ENCODE measurements at places on chromosomes 13 and 19.
A peak's percentile ranks its signal among the peaks of the same experiment; 100 is the strongest.

- no peak for DNase-seq
Observed at GRCh38 chr13:113497217-113497616, 6.7 kb upstream of the DCUN1D2 start.

- DNase-seq: no peak
Observed at GRCh38 chr13:55155046-55155445, 1985.7 kb upstream of the PRR20A start.

DNA sequence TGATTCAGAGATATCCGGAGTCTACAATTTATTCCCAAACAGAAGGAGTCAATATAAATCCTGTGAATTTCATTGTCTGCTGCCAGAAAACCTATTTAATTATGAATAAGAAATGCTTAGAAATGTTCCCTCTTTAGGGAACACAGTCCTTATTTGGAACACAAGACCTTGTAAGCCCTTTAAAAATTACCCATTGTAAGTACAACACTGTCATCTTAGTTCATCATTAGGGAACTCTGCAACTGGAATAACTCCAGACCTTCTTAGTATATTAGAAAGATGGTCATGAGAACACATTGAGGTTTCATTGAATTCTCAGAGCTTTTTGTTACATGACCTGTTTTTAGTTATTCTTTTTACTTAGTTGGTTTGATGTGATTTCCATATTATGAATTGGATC, 548.5 kb upstream of the KLF12 start:
- DNase-seq: no peak

DNA sequence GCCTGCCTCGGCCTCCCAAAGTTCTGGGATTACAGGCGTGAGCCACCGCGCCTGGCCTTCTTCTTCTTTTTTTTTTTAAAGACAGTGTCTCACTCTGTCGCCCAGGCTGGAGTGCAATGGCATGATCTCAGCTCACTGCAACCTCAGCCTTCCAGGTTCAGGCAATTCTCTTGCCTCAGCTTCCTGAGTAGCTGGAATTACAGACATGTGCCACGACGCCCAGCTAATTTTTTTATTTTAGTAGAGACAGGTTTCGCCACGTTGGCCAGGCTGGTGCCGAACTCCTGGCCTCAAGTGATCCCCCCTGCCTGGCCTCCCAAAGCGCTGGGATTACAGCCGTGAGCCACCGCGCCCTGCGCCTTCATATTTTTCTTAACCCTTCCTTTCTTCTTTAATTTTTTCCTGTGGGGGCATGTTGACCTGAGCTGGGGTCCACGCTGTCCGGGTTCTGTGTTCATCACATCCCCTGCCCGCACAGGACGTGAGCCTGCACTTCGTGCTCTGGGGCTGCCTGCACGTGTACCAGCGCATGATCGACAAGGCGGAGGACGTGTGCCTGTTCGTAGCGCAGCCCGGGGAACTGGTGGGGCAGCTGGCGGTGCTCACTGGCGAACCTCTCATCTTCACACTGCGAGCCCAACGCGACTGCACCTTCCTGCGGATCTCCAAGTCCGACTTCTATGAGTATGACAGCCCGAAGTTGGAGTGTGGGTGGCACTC, 14.1 kb downstream of the PNPLA6 start:
- no peak for DNase-seq

- peak; percentile 56 for DNase-seq
Observed at GRCh38 chr13:77751513-77752456, 54.3 kb downstream of the SLAIN1 start.

DNA sequence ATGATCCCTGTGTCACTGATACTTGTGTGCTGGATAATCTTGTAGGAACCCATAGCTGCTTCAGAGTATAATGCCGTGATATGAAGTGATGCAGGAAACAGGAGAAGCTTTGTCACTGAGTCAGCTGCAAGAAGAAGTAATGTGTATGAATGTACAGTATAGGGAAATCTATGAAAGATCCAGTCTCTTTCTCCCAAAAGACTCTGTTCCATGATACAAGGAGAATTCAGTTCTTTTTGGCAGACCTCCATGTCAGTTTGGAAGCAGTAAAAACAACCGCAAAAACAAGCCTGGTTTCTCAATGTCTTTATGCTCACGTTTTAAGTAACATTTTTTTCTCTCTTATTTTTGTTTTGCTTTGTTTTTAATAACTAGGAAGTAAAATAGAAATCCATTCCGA, 33.9 kb downstream of the PCDH17 start:
- DNase-seq: no peak

DNA sequence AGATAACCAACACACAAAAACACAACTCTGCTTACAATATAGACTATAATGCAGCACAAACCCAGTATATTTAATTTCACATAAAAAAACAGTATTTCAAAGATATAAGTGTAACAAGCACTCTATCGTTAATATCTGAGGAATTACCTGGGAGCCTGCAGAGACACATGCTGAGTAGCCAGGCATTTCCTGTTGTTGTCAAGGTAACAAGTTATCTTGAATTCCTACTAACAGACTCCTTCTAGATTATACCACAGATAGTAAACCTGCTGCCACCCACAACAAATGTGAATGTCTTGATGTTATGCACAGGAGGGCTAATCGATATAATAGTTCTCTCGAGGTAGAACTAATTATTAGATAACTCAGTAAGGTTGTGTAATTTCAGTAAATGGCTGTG, 826.0 kb upstream of the PRR20A start:
- DNase-seq: no peak

DNA sequence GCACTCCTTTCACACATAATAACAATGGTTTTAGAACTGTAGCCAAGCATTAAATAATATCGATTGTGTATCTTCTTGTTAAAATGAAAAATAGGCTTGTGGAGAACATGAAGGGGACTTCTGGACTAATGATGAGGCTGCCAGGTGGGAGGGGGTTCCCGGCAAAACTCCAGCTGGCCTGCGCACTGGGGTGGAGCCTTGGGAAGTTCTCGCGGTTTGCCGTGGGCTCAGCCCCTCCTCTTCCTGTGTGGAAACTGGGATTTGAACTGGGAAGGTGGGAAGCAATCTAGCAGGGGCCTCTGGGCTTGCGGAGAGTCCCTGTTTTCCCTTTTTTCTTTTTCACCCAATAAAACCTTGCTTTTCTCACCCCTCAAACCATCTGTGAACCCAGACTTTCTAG, 113.7 kb upstream of the SLITRK1 start:
- DNase-seq: no peak

DNA sequence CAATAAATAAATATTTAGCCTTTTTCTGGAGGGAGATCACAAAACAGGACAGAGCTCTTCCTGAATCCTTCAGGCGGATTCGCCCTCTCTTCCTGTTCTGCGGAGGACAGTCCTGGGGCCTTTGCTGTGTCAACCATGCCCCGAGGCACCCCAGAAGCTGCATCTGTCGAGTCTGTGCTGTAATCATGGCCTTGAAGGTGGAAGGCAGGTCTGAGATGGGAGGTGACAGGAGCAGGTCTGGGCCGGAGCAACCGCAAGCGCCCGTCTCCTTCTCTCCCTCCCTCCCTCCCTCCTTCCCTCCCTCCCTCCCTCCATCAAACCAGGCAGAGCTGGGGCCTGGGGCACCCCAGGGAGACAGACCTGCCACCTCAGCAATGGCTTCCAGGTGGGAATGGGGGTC, 4.6 kb upstream of the FXYD3 start:
- no peak for DNase-seq

DNA sequence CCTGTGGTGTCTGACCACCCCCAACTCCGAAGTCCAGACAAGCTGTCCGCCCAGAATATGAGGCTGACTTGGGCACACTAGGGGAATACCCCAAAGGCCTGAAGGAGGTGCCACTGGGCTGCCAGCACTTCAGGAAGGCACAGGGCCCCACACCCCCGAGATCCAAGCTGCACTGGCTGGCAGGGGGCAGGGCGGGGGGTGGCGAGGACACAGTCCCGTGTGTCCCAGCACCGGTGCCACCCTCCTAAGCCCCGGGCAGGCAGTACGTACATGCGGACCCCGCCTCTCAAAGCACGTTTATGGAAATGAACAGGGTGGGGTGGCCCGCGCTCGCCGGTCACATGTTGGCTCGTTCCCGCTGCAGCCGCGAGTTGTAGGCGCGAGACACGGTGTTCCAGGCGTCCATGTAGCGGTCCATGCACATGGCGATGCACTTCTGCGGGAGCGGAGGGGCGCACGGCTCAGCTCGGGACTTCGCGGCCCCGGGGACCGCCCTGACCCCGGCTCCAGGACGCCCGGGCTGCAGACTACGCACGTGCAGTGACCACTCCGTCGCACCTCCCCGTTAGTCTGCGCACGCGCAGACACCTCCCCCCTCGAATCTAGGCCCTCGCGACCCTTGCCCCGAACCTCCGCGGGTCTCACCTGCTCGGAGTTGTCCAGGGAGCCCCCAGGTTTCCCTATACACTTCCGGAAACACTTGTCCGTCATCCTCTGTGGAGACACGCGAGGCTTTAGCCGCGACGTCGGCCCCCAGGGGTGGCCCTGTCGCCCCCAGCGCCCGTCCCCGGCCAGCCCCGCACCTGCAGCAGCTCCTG, 566 bp downstream of the TIMM13 start:
- DNase-seq: peak; percentile 59

- DNase-seq: peak; percentile 53
Observed at GRCh38 chr13:38872693-38873092, 117.9 kb downstream of the STOML3 start.

GRCh38 chr13:91565296-91565695, 166.9 kb downstream of the GPC5 start:
- DNase-seq: no peak

GRCh38 chr19:13033819-13034611, 38.7 kb downstream of the NFIX start:
- DNase-seq: peak; percentile 67

DNA sequence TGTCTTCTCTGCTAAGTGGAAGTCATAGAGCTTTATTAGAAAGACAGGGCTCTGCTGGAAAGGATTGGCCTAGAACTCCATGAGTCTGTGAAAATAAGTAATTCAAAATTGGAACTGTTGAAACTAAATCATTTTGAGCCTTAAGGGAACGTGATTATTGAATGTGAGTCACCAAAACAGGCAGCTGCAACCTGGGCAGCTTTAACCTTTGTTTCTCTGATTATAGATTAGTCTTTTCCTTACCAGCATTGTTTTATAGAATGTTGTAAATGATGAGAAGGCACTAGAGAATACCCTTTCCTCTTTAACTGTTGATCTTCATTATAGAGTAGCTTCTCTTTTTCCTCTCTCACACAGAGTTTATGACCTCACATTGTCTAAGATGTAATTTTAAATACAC, 638.8 kb upstream of the SLITRK6 start:
- no peak for DNase-seq

- DNase-seq: no peak
Observed at GRCh38 chr13:72805676-72806346, 23.9 kb downstream of the PIBF1 start.

DNA sequence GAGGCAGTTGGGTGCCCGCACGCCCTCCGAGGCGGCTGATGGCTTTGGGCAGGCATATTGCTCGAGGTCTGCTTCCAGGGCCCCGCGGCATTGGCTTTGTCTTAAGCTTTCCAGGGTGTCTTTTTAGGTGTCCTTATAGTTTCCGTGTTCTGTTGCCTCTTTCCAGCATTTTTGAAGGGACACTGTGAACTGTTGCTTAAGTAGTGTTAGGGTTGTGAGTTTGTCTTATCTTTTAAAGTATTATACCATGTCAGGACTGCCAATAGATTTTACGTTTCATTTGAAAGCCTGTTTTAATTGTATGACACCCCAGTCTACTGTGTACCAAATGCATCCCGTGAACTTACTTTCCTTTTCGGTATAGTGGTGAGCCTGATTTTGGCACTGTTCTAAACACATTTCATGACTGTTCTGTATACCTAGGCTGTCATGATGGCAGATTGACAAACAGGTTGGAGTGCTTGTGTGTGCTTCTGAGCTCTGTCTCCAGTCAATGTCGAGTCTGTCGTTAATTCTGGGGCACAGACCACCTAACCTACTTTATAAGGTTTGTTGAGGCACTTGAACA, 656 bp downstream of the PCCA start:
- DNase-seq: no peak

GRCh38 chr19:55319785-55320184, 5.4 kb downstream of the TMEM150B start:
- no peak for DNase-seq

GRCh38 chr13:19185086-19185864, 3.7 kb upstream of the TUBA3C start:
- no peak for DNase-seq

DNA sequence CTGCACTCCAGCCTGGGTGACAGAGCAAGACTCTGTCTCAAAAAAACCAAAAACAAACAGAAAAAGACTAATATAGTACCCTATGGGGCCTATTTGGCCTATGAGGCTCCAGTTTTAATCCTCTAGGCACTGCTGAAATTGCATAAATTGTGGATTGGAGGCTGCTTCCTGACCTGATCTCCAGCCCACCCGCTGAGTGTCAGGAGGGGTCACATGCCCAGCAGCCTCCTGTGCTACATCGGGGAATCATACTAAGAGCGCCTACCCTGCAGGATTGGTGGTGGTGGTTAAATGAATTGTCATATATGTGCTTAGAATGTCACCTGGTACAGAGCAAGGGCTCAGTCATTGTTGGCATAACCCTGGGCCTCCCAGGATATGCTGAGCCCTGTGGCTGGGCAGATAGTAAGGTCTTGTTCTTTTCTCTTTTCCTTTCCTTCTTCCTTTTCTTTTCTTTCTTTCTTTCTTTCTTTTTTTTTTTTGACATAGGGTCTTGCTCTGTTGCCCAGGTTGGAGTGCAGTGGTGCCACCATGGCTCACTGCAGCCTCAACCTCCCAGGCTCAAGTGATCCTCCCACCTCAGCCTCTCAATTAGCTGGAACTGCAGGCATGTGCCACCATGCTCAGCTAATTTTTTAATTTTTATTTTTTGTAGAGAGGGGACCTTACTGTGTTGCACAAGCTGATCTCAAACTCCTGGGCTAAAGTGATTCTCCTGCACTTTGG, 31.3 kb downstream of the LTBP4 start:
- DNase-seq: no peak

GRCh38 chr13:98508280-98508679, 68.6 kb downstream of the STK24 start:
- no peak for DNase-seq

- no peak for DNase-seq
Observed at GRCh38 chr13:47076500-47076899, 179.6 kb upstream of the HTR2A start.

DNA sequence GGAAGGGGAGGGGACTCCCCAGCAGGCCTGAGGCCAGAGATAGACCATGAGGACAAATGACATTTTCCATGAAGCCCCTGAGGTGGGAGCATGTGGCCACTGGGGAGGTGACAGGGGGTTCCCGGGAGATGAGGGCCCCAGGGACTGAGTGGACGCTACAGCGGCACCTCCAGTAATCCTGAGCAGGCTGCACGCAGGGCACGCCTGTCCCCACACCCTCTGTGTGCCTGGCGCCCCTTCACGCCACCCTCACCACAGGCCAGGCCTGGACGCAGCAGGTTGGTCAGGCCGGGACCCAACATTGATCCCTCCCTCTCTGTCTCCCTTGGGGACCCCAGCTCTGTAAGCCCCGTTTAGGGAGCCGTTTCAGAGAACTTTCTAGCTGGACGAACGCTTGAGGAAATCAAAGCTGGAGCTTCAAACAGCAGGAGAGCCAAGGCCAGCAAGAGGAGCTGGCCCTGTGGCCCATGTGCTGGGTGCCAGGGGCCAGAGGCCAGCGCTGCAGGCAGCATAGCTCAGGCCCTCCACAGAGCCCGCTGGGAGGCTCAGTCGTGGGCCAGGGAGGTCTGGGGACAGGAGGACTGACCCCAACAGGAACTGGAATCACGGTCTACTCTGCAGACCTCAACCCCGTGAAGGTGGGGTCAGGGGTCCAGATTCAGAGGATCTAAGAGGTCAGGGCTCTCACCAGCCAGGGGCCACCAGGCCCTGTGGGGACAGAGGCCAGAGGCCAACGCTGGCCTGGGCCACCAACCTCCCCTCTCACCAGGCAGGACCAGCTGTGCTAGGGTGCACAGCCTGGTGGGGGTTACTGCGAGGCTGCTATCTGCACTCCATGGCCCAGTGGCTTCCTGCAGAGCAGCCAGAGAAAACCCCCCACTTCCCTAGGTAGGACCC, 14.6 kb downstream of the LSM4 start:
- DNase-seq: no peak

All from activated CD4-positive, alpha-beta T cell treated with anti-CD3 and anti-CD28 coated beads for 48 hours (primary cell).